ENCODE measurements at places on chromosomes 11 and 22.

DNA sequence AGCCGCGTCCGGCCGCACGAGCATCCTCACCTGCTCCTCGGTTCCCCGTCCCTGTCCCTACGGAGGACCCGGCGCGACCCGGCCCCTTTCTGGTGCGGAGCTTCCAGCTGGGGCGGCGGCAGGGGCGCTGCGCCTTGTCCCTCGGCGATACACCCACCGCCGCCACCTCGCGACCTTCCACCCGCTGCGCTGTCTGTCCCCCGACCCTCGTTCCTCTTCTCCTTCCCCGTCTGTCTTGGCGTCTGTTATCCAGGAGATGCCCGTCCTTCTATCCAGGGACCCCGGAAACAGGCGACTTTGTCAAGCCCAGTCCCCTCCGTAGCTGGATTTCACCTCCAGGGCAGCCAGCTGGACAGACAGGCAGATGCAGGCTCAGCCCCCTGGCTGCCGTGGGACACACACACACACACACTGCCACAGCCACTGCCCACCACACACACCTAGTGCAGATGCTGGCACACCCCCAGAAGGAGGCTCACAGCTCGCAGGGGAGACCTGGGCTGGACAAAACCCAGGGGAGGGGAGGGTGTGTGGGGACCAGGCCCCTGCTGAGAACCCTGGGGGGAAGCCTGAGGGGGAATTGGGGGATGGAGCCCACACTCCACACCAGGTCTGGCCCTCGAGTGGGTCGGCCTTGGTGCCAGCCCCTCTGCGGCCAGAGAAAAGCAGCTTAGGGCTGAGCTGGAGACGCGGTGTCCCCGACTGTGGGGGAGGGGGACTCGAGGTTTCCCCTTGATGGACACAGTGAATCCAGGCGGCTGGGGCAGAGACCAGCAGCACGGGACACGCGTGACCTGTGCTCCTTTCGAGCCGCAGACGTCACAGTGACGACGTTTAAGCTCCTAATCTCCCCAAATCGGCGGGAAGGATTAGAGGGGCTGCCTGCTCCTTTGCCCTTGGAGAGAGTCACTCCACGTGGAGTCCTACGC is 788 bp downstream of the DRD4 start:
- no peak for DNase-seq

DNA sequence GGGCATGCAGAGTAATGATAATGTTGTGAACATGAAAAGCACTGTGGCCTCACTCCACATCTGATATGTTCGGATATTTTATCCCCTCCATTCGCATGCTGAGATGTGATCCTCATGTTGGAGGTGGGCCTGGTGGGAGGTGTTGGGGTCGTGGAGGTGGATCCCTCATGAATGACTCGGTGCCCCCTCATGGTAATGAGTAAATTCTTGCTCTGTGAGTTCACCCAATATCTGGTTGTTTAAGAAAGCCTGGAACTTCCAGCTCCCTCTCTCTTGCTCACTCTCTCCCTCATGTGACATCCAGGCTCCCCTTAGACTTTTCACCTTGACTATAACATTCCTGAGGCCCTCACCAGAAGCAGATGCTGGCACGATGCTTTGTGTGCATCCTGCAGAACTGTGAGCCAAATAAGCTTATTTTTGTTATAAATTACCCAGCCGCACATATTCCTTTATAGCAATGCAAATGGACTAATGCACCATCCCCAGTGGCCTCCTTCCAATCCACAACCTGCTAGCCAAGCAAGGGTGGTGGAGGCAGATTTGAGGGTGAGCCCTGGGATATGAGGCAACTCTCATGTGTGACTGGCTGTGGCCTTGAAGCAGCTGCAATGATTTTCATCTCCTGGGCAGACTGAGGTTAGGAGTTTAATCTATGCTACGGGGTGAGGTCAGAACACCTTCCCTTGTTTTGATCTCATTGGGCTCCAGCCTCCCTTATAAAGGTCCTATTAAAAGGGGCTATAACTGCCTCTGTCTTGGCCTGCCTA is 276.5 kb downstream of the ETS1 start:
- DNase-seq: no peak

- no peak for DNase-seq
Observed at GRCh38 chr22:21702094-21702493, 33.5 kb downstream of the YPEL1 start.

- DNase-seq: peak; percentile 36
Observed at GRCh38 chr11:34613552-34614056, 7.3 kb upstream of the EHF start.

DNA sequence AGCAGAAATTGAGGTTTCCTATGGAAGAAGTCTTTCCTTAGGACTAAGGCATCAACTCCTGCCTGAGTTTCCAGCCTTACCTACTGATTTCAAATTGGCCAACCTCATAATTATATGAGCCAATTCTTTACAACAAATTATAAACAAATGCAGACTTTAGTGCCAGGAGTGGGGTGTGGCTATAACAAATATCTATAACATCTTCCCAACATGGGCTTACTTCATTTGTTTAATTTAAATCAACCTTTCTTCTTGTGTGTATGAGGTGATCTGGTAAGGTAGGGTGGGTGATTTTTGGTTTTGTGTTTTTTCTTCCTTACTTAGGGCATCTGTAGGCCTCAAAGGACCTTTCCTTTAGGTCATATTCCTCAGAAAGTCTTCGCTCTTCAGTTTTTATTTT is 354.9 kb downstream of the SHANK2 start:
- no peak for DNase-seq

- DNase-seq: no peak
Observed at GRCh38 chr11:114202011-114202609, 94.1 kb upstream of the NNMT start.

GRCh38 chr11:3169255-3170043 is 4.3 kb upstream of the OSBPL5 start:
- DNase-seq: no peak

GRCh38 chr11:70040869-70041501 is 37.1 kb upstream of the ANO1 start:
- no peak for DNase-seq

- DNase-seq: no peak
Observed at GRCh38 chr22:46448333-46448732, 89.1 kb downstream of the CELSR1 start.

DNA sequence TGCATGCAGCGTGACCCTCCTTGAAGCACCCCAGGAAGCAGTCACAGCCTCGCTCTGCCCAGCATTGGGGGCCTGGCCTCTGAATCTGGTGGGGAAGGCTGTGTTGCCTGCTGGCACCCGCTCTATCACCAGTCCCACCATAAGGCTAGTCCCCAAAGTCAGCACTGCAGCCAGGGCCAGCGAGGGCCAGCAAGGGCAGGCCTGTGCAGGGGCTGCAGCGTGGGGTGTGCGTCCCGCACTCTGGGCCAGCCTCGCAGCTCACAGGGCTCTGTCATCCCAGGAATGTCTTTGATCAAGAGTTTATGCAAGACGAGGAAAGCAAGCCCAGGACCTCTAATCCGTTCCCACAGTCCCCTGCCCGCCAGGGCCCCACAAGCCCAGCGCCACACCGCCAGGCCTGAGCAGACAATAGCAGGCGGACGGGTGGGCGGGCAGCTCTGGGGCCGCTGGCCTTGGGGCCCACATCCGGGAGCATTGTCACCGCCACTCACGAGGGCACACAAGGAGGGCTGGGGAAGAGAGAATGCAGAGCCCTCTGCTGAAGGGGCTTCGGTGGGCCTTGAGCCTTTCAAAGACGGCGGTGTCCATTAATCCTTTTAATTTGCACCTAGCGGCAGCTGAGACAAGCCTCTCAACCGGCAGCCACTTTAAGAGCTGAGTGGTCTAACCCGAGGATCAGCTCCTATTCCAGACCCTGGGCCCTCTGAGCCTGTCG is 17.1 kb downstream of the LTO1 start:
- no peak for DNase-seq

GRCh38 chr11:26753723-26754504 is 32.1 kb upstream of the SLC5A12 start:
- no peak for DNase-seq

DNA sequence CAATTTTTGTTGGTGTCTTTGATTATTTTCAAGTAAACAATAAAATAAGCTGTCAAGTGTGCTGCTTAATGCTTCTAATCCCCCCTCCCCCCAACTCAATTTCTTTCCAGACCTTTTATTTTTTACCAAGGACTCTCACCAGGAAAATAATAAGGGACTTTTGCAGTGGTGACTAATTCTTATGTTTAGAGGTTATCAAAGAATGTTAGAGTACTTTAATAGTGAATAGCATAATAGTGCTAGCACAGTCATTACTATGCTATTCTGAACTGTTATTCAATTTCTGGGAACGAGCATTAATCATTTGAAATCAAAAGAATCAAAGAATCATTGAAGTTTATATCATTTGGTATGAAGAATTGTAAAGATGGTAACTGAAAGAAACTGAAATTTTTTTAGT is 251.4 kb downstream of the DDX10 start:
- no peak for DNase-seq

GRCh38 chr11:74669211-74670160 is 61.7 kb downstream of the CHRDL2 start:
- no peak for DNase-seq

GRCh38 chr11:113628912-113629311 is 77.2 kb downstream of the TMPRSS5 start:
- DNase-seq: no peak

- no peak for DNase-seq
Observed at GRCh38 chr11:12800032-12800671, 125.9 kb downstream of the TEAD1 start.

- DNase-seq: no peak
Observed at GRCh38 chr11:120680322-120680721, 168.8 kb downstream of the GRIK4 start.

DNA sequence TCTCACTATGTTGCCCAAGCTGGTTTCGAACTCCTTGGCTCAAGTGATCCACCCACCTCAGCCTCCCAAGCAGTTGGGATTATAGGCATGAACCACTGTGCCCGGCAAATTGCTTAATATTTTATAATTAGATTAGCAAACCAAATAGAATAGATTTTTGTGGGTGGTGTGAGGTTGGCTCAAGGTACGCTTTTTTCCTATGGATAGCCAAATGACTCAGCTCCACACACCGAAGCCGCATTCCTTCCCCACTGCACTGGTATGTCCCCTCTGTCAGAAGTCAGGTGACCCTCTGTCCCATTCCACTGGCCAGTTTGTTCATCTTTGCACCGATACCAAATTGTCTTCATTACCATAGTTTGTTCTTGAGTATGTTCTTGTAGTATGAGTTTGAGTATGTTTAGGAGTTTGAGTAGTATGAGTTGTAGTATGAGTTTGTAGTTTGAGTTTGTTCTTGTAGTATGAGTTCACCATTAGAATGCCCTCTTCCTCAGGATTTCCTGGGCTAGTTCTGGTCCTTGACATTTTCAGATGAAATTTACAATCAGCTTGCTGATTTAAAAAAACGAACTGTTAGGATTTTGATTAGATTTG is 19.4 kb downstream of the SUSD2 start:
- DNase-seq: no peak

Data from GM13977 (cell line).